ENCODE measurements at places on chromosomes 1 and 21.

DNA sequence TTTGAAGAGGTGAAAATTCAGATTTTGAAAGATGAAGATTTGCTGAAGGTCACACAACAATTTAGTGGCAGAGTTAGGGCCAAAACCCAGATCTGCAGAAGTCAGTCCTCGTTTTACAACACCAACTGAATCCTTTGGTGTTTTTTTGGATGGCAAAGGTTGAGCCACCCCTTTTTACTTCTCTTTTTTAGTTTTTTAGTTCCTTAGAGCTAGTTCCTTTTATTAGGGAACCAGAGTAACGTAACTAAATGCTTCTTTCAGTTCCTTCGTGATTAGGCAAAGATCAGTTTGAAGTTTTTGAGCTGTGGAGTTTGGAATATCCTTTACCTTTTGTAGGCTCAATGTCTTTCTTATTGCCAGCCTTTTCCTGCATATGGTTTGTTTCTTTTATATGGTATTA, 67.9 kb upstream of the ARID1A start:
- no peak for DNase-seq
- no peak overlapping the region for H3K4me3 ChIP-seq
- no peak overlapping the region for H3K27ac ChIP-seq
- no peaks in the 10 kb centered on the region for H3K36me3 ChIP-seq
- no peaks in the 10 kb centered on the region for H3K27me3 ChIP-seq

DNA sequence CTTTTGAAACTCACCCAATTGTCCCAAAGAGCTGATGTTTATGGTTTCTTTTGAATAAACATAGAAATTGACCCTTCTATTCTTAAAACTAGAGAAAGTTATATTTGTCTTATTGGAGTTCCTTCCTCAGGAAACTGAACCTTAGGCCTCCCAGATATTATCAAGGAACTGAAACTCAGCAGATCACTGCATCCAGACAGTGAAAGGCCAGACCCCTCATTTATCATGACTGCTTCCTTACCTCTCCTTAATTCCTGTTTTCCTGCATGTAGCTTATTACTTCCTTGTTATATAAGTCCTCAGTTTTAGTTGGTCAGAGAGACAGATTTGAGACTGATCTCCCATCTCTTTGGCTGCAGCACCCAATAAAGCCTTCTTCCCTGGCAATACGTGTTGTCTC, 27.5 kb downstream of the SLC22A15 start:
- H3K36me3 ChIP-seq = no peaks in the 10 kb centered on the region
- no peak overlapping the region for H3K4me3 ChIP-seq
- peaks cover 7% of the 10 kb centered on the region for H3K4me1 ChIP-seq
- H3K27me3 ChIP-seq = peaks cover 14% of the 10 kb centered on the region
- DNase-seq = no peak

DNA sequence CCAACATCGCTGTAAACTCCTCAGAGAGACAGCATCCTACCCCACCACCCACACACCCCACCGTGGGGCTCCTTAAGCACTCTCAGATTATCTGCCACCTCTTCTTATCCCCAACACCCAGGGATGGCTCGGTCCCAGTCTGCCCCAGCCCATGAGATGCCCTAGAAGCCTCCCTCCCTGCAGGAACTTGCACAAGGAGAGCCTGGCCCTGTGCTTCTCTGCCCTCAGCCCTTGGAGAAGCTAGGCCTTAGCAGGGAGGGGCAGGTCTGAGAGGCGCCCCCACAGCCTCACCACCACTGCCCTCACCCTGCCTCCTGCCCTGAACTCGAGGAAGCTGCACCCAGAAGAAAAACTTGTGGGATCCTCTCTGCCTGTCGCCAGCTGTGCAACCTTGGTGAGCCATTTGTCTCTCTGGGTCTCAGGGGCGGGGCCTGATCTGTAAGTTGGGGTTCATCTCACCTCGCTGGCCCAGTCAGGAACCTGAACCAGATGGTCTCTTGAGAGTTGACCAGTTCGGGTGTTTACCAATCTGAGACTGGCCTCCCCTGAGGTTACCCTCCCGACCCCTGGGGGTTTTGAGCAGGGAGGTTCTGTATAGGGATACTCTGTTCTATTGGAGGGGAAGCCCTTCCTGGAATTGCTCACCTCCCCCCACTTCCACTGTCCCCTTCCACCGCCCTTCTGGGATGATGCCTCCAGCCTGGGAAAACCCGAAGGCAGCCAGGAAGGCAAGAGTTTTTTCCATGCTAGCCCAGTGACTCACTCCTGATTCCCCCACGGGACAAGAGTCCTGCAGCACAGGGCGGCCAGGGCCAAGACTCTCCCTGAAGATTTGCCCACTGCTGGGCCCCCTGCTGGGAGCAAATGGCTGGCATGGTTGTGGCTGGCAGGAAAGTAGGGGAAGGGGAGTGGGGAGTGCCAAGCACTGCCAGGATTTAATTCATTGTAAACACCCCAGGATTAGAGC, at the start of gene S100A3:
Gene S100A3, minus strand, starts transcription at position 537 of the 967 bp plus-strand sequence. CDS start 773 bp downstream, outside the sequence.
- H3K4me1 ChIP-seq = peaks cover 29% of the 10 kb centered on the region
- no peak for DNase-seq
- H3K36me3 ChIP-seq = peaks cover 13% of the 10 kb centered on the region
- no peak within 1 kb of the TSS for H3K4me3 ChIP-seq

- peak overlapping the region; percentile 37 for H3K4me3 ChIP-seq
- no peak for DNase-seq
- peak overlapping the region; percentile 74 for H3K27ac ChIP-seq
Measured at GRCh38 chr1:156479093-156480015, 21.2 kb downstream of the MEF2D start.

GRCh38 chr1:11298390-11299224, 25.6 kb downstream of the UBIAD1 start:
- peaks cover 5% of the 10 kb centered on the region for H3K36me3 ChIP-seq
- no peak overlapping the region for H3K27ac ChIP-seq
- no peaks in the 10 kb centered on the region for H3K27me3 ChIP-seq
- DNase-seq = no peak
- H3K4me1 ChIP-seq = peaks cover 5% of the 10 kb centered on the region

- no peak overlapping the region for H3K4me3 ChIP-seq
- H3K36me3 ChIP-seq = no peaks in the 10 kb centered on the region
- DNase-seq = no peak
- no peak overlapping the region for H3K27ac ChIP-seq
- H3K4me1 ChIP-seq = peaks cover 5% of the 10 kb centered on the region
Measured at GRCh38 chr1:217574265-217574949, 56.5 kb downstream of the GPATCH2 start.

GRCh38 chr1:202210385-202210784, 16.8 kb downstream of the LGR6 start:
- peaks cover 37% of the 10 kb centered on the region for H3K4me1 ChIP-seq
- peaks cover 5% of the 10 kb centered on the region for H3K36me3 ChIP-seq
- no peak overlapping the region for H3K4me3 ChIP-seq
- H3K27me3 ChIP-seq = peaks cover 24% of the 10 kb centered on the region

DNA sequence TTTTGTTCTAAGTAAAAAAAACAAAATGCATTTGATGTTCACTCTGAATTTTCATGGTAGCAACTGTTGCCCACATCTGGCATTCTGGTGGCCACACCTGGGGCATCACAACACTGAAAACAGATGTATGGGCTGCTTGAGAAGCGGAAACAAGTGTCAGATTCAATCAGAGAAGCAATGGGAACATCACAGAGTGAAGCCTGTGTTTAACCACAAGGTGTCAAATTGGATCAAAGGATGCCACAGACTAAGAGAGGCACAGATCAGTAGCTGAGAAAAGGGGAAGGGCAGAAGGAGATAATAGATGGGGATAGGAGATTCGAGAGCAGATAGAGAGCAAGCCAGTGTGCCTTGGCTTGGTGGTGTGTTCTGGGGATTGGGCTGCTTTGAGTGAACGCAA, 49.8 kb upstream of the MTF2 start:
- peaks cover 7% of the 10 kb centered on the region for H3K4me1 ChIP-seq
- DNase-seq = peak; percentile 27
- H3K27me3 ChIP-seq = no peaks in the 10 kb centered on the region

DNA sequence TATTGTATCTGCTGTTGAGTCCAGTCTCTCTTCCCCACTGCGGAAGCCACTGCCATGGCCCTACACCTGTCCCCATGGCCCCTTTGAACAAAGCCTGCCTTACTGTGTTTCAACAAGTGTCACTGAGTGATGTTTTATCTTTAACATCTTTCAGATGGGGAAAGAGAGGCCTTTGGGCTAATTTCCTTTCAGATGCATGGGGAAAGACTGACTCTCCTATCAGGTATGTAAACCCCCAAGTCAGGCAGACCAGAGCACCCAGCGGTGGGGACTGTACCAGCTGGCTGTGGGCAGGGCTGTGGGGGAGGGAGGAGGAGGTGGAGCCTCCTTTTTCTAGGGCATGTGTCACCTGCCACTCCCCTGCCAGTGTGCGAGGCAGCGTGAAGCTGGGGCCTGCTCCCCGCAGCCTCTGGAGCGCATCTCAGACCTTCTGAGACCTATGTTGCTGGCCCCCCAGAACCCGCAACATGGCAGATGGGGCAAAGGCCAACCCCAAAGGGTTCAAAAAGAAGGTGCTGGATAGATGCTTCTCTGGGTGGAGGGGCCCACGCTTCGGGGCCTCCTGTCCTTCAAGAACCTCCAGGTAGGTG, at the start of gene PLA2G2F:
Gene PLA2G2F, plus strand, starts transcription at position 363 of the 590 bp plus-strand sequence. Its CDS starts 105 bp downstream, at position 468.
- peaks cover 19% of the 10 kb centered on the region for H3K27me3 ChIP-seq
- no peak for DNase-seq
- no peak within 1 kb of the TSS for H3K4me3 ChIP-seq

DNA sequence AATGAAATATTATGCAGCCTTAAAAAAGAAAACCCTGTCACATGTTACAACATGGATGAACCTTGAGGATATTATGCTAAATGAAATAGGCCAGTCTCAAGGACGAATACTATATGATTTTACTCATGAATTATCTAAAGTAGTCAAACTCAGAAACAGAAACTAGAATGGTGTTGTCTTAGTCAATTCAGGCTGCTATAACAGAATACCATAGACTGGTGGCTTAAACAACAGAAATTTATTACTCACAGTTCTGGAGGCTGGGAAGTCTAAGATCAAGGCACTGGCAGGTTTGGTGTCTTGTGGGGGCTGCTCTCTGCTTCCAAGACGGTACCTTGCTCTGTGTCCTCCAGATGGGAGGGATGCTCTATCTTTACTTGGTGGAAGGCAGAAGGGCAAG, 113.8 kb upstream of the DNAH14 start:
- no peaks in the 10 kb centered on the region for H3K4me1 ChIP-seq
- no peak overlapping the region for H3K27ac ChIP-seq
- peaks cover 58% of the 10 kb centered on the region for H3K27me3 ChIP-seq
- DNase-seq = no peak

DNA sequence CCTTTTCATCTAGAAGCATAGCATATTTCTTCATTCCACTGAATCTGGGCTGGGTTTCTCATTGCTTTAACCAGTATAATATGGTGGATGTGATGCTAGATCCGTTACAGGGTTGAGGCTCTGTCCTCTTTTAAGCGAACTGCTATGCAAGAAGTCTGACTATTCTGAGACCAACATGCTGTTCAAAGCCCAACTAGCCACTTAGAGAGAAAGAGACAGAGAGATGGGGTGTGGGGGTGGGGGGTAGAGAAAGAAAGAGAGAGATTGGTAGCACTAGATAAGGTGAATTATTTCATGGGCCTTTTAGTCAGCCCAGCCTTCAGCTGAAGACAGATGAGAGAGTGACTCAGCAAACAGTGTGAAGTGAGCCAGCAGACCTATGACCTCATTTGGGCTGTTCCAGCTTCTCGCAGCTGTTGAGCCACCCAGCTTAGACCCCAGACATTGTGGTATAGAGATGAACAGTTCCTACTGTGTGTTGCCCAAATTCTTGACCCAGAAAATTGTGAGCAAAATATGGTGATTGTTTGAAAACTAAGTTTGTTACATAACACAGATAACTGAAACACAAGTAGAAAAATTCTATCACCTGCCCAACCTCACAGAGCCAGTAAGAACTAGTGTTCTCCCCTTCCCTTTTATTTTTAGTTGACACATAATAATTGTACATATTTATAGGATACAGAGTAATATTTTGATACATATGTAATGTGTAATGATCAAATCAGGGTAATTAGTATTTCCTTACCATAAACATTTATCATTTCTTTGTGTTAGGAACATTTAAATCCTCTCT, 40.7 kb upstream of the PRKACB start:
- H3K27ac ChIP-seq = no peak overlapping the region
- no peaks in the 10 kb centered on the region for H3K27me3 ChIP-seq
- H3K4me3 ChIP-seq = no peak overlapping the region

DNA sequence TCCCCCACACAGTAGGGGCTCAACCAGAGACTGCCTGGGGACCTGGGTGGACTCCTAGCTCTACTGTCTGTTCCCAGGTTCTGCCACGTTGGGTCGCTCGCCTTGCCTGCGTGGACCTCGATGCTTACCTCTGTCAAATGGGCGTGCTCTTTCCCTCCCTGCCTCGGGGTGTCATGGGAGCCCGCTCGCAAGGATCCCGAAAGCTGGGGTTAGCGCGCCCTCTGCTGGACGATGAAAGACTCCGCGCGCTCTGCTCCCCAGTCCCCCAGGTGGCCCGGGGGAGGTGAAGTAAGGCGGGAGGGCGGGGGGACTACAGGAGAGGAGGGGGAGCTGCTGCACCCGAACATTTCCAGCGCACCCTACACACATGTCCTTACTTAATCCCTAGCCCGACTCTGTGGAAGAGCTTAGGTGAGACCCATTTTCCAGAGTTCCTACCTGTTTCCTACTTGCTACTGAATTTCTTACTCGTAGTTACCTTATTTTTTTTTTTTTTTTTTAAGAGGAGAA, 2.3 kb upstream of the BSND start:
- H3K4me3 ChIP-seq = peak overlapping the region; percentile 43
- H3K27ac ChIP-seq = peak overlapping the region; percentile 63
- H3K36me3 ChIP-seq = peaks cover 4% of the 10 kb centered on the region
- H3K27me3 ChIP-seq = peaks cover 9% of the 10 kb centered on the region
- H3K4me1 ChIP-seq = peaks cover 20% of the 10 kb centered on the region

GRCh38 chr1:100077531-100077930, 55.2 kb downstream of the SASS6 start:
- peaks cover 14% of the 10 kb centered on the region for H3K4me1 ChIP-seq
- no peak for DNase-seq
- H3K27me3 ChIP-seq = no peaks in the 10 kb centered on the region
- peaks cover 70% of the 10 kb centered on the region for H3K36me3 ChIP-seq
- no peak overlapping the region for H3K27ac ChIP-seq

- DNase-seq = no peak
- H3K4me3 ChIP-seq = no peak overlapping the region
- no peak overlapping the region for H3K27ac ChIP-seq
- peaks cover 4% of the 10 kb centered on the region for H3K36me3 ChIP-seq
- no peaks in the 10 kb centered on the region for H3K27me3 ChIP-seq
- no peaks in the 10 kb centered on the region for H3K4me1 ChIP-seq
Measured at GRCh38 chr1:70140894-70141293, 64.5 kb downstream of the LRRC40 start.

DNA sequence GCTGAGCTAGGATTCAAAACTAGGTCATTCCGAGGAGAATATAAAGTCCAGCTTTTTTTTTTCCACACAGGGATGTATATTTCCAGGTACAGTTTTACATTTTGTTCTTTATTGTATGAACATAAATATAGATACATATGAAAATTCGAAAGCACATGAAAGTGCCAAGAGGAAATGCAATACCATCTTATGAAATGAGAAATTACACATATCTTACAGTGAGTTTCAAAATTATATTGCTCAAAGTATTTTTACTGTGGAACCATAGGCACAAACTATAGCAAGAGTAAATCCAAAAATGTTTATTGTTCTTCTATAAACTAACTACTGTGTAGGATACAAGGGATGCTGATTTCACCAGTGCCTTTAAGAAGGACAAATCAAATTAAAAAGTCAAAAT, 39.0 kb downstream of the PTPRC start:
- H3K4me1 ChIP-seq = peaks cover 69% of the 10 kb centered on the region
- H3K27me3 ChIP-seq = no peaks in the 10 kb centered on the region
- H3K36me3 ChIP-seq = peaks cover 80% of the 10 kb centered on the region
- peak overlapping the region; percentile 98 for H3K27ac ChIP-seq
